ENCODE measurements at places on chromosomes 16 and 17. TPM values are rescaled to one million over a fixed set of nuclear protein-coding genes. Genes with fewer than 3 reads are reported as not detected.

The ATP1B2 gene
- 0.33 TPM for total RNA-seq

DNA sequence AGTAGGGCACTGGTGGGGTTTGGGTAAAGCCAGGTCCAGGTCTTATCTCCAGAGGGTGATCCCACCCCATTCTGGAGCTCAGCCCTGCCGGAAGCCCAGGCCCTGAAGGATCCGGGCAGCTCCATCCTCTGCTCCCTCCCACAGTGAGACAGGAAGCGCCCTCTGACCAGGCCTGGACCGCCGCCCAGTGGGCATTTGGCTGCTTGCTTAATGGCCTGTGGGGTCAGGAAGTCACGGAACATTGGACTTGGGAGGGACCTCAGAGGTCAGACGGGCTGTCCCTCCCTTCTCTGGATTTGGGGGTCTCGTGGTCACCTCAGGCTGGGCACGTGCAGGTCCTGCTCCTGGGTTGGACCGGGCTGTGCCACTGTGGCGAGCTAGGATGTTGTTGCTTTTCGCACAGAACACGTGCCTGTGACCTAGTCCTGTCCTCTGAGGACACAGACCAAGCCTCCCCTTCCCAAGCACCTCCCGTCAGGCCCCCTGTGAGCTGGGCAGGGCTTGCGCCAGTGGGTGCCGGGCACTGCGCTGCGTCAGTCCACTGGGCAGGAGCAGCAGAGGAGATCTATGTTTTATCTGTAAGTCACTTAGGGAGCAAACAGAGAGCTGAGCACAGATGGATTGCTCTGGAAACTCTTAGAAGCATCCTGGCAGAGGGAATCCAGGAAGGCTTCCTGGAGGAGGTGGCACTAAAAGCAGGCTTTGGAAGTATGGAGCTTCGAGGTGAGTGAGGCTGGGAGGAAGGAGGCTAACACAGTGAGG lies 49.4 kb upstream of the GSE1 start:
- DNase-seq: no peak

DNA sequence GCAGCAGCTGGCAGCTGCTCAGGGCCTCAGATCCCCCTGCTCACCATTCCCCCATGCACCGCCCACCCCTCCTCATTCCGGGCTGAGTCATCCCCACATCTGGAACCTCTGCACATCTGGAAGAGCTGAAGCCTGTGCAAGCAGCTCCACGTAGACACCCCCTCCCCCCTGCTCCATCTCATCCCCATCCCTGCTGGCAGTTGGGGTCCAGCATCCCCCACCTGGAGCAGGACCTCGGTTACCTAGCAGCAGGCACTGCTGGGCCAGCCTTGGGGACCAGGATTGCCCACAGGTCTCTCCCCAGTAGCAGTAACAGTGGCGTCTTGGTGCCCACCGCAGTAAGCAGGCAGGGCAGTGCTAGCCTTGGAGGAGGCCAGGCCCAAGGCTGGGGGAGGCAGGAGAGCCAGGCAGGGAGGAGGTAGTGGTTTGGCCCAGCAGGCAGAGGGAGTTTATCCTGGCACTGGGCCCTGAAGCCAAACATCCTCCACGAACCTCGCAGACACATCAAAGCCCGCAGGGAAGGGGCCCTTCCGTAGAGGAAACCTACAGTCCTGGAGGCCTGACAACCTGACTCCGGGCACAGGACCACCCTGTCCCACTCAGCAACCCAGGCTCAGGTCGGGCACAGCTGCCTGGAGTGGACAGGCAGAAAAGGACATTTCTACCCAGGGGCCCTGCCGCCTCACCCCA lies 7.7 kb upstream of the TMEM92 start:
- DNase-seq: peak; percentile 85

DNA sequence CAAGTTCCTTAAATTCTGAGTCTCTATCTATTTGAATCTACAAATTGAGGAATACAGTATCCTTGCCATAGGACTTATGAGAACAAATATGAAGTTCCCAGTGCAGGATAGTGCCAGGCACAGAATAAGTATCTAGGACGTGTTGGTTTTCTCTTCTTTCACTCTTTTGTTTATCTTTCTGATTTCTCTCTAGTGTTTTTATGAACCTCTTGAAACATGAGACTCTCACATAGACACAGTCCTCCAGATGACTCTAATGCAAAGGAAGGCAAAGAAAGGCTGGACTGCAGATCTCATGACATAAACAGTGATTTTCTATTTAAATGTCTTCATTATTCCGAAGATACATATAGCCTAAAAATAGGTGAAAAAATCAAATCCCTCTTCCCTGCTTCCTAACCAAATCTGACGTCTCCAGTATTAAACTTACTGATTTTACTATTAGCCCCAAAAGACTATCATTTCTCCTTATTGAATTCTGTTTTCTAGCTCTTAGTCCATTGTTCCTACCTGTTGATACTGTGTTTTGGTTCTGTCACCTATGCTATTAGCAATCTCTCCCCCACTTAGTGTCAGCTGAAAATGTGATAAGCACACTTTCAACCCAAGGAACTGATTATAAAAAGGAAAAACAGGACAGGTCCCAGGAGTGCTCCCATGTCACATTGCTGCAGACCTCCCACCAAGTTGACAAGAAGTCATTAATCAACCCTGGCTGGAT lies 24.9 kb upstream of the ADAMTS18 start:
- no peak for DNase-seq

GRCh38 chr17:32520104-32520701 lies 33.4 kb downstream of the CDK5R1 start:
- DNase-seq: peak; percentile 49

GRCh38 chr17:72063262-72063661 lies 57.6 kb upstream of the SOX9 start:
- DNase-seq: no peak

DNA sequence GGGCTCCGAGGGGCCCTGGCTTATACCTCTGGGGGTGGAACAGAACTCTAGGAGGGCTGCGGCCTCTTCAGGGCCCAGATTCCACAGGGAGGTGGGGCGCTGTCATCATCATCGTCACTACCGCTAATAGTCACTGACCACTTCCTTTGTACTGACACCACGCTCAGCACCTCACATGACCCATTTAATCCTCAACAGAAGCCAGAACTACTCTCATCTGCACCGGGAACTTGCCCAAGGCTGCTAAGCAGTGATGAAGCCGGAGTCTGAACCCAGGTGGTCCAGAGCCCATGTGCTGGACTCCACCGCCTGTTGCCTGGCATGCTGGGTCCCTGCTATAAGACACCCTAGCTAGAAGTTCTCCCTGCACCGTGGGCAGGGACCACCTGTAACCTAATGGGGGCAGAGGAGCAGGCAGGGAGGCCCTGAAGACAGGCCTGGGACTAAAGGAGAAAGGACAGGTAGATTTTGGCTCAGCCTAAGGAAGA lies 12.0 kb downstream of the UNC13D start:
- peak; percentile 89 for DNase-seq

DNA sequence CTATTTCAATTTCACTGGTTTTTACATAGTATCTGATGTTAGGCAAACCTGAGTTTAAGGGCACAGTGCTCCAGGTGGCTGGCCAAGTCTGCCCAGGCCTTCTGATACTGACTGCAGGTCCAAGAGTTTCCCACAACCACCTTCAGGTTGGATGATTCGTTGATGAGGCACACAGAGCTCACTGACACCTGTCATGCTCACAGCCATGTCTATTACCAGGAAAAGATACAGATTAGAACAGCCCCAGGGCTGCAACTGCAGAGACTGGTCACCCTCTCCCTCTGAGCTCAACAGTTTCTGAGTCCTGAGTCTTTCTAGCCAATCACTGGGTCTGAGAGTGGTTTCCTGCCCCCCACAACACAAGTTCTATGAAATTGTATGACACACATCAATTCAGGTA lies 37.2 kb downstream of the MEAK7 start:
- no peak for DNase-seq

GRCh38 chr16:13864689-13865088 lies 55.3 kb upstream of the ERCC4 start:
- DNase-seq: no peak

DNA sequence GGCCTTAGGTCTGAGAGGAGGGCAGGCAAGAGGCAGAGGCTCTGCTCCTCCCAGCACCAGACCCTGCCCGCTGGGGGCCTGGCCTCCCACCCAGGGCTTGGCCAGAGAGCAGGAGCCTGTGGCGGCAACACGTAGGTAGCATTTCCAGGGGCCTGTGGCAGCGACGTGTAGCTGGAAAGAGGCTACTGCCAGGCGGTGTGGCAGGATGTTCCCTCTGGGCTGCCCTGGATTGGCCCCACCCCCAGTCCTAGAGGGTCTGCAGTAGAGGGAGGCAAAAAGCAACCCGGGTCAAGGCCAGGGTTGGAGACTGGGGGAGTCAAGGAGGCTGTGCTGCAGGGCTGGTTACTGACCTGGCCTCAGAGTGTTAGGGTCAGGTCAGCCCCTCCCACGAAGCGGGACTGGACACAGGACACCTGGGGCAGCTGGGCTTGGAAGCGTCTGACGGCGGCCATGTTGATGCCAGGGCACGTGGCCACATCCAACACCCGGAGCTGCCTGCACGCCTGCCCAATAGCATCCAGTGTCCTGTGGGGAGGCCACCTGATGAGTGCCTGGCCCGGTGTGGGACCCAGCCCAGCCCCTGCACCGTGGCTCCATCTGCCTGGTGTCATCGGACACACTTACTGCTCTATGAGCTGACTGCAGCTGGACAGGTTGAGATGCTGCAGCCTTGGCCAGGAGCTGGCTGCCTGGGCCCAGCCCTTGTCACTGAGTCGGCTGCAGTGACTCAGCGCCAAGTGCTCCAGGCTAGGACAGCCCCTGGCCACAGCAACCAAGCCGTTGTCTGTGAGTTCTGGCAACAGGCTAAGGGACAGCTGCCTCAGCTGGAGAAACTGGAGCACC lies 8.5 kb downstream of the ELMO3 start:
- DNase-seq: peak; percentile 24

DNA sequence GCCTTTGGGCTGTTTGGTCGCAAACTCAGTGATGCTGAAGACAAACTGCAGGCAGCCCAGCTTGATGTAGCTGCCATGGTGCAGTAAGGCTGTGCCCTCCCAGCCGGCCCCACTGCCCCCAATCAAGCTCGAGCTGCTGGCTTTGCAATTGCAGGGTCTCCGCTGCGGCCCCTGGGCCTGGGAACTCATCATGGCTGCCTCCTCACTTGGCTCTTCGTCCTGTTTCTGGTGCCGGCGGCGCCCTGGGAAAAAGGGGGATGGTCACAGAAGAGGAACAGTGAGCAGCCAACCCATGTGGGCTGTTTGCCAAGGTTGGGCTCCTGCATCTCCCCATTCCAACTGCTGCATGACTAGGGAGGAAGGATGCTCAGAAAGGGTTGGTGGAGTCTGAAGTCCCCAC lies 3.4 kb upstream of the DHRS13 start:
- no peak for DNase-seq

The CSNK1D gene
- total RNA-seq: 41.3 TPM

DNA sequence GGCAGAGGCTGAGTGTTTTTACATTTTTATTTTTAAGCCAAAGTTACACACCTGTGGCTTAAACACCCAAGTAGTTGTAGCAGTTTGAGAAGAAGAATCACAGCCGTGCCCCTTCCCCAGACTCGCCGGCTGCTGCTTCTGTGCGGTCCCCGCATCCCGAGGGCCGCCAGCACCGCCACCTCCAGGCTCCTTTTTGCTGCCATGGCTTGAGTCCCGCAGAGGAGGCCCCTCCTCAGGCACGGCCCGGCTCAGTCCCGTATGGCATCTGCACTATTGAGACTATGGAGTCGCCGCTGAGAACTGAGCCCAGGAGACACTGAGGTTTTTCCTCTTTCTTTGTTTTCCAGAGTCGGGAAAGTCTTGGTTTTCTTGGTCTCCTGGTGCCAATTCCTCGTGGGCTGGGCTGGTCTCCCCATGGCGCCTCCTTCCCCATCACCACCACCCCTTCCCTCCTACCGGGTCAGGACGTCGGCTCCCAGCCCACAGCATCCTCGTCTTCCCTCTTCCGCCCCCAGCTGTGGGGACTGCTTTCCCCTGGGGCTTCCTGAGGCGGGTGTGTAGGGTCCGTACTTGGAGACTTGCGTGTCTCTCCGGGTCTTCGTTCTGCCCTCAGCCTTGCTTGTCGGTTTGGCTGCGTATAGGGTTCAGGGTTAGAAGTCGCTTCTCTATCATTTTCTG lies 32.6 kb upstream of the CDH15 start:
- no peak for DNase-seq

DNA sequence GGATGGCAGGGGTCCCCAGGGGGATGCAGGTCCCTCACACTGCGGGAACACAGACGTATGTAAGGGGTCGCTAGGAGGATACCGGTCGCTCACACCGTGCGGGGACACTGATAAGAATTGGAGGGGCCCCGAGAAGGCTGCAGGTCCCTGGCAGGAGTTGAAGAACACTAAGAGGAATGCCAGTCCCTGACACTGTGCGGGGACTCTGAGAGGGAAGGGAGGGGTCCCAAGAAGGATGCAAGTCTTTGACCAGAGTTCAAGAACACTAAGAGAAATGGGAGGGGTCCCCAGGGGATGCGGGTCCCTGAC lies 510 bp downstream of the ERCC4 start:
- no peak for DNase-seq

- no peak for DNase-seq
Observed at GRCh38 chr17:28763137-28763799, 19.5 kb downstream of the TRAF4 start.

The MRPS23 gene
- total RNA-seq: 18.5 TPM

DNA sequence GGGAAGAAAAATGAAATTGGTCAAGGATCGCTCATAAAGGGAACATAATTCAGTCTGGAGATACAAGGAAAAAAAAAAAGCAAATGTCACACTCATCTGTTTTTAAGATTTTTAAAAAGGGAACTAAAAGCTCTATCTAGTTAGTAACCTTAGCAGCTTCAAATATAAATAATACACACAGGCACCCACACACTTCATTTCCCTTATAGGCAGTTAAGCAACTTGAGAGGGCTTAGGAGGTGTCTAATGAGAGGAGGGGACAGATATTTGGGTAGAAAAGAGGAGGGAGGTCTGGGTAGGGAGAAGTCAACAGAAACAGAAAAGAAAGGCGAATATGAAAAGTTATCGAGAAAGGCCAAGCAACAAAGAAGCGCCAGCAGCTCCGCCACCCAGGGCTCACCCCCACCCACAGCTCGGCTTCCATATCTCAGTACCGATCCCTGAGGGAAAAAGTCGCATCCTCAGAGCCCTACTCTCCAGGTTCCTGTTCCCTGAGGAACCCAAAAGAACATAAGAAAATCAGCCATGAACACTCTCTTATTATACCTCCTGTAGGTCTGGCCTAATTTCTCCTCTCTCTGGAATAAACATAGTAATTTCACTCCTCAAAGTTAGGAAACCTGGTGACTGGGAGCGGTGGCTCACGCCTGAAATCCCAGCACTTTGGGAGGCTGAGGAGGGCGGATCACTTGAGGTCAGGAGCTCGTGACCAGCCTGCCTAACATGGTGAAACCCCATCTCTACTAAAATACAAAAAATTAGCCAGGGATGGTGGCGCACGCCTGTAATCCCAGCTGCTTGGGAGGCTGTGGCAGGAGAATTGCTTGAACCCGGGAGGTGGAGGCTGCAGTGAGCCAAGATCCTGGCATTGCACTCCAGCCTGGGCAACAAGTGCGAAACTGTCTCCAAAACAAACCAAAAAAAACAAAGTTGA lies 69.6 kb upstream of the RCVRN start:
- no peak for DNase-seq

- DNase-seq: no peak
Observed at GRCh38 chr16:57434003-57434402, 13.2 kb downstream of the CIAPIN1 start.

DNA sequence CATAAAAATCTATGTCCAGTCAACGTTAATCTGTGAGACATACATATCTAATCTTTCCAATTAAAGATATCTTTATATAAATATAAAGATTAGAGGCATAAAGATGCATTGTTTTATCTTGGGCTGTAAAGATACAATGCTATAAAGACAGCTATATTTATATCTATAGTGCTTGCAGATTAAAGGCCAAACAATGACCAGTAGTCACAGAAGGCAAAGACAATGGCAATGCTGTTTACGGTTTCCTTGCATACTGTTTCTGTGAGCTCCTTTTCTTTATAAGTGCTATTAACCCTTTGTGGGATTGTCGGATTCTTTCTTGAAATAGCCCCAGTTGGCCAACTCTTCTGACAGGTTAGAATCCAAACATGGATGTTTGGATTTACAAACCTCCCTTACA lies 85.5 kb upstream of the SALL1 start:
- DNase-seq: no peak

Data from fibroblast of lung (primary cell).